Activated T-helper 1 cell treated with anti-CD3 and anti-CD28 coated beads, Interleukin-12 subunit alpha, Interleukin-12 subunit beta, Interleukin-2, Interleukin-4 antibody, amounts not matched to agents 30 ng/mL and 10 ng/mL and 1 ng/mL, durations not matched to agents 14 hours and 24 hours and 36 hours (primary cell): ENCODE measurements at places on chromosomes 3 and 15. TPM values are rescaled to one million over a fixed set of nuclear protein-coding genes. Genes with fewer than 3 reads are reported as not detected.

DNA sequence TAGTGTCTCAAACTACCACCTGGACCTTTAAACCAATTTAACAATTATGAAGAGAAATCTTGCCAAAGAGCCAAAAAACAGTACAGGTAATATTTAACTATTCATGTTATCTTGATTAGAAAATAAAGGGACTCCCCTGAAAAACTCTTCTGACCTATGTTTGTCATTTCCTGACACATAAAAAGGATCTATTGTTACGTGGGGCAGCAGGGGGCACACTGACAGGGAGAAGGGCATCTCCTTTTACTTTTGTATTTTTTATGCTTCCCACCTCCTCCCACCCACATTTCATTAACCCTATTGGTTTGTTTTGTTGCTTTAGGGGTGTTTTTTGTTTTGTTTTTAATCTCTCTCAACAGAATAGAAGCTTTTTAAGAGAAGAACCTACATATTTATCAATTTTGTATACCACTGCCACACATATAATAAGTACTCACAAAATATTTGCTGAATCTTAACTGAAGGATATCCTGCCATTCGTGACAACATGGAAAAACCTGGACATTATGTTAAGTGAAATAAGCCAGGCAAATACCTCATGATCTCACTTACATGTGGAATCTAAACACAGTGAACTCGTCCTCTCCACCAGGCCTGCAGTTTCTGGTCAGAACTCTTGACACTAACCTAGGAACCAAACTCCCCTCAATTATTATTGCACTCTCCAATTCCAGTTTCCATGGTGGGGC lies 17.7 kb downstream of the STAG1 start:
- no peak for DNase-seq

DNA sequence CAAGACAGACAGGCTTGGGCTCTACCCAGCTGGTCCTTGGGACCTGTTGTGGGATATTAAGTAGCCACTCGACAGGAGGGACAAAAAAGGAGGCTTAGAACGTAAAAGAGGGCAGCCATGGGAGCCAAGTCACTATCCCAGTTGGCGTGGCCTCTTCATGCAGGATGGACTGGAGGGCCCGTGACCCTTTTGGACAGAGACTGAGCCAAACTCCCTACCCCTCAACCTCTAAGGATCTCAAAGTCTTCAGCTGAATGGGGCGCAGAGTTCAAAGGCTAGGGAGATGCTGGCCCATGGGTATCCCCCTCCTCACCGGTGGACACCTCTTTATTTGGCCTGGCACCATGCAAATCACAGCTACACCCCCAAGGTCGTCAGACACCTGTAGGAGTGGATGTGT lies 57.8 kb upstream of the SEC13 start:
- DNase-seq = no peak

DNA sequence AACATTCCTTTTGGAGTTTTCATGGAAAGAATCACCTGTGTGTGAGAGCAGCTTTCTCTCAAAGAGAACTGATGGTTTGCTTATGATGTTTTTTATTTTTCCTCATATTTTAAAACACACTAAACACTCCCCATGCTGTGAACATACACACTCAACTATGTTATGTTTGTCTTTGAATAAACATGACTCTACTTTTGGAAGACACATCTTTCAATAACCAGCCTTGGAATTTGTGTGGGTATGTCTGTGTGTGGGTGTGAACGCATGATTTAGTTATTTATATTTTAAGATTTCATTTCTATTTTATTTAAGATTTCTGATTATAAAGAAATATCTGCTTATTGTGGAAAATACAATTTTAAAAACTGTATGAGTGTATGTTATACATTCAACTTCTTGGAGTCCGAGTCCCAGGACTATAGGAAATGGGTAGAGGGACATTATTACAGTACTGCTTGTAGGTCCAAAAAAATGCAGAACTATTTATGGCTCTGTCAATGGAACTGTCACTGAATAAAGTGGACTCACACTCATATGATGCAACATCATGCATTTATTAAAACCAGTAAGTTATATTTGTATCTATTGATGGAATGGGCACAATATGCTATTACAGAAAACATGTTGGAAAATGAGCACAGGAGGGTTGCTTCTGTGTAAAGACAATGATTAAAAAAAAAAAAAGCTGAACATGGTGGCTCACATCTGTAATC lies 43.5 kb downstream of the PDZRN3 start:
- no peak for DNase-seq

SH3GL3 gene
- not detected in 2 replicates for total RNA-seq

PDCD10 gene
- total RNA-seq = 66.2 and 74.5 TPM in 2 replicates

SV2B gene
- total RNA-seq = 0.08 and 0.12 TPM in 2 replicates
